ENCODE measurements at places on chromosomes 12 and 14. TPM values are rescaled to one million over a fixed set of nuclear protein-coding genes. Genes with fewer than 3 reads are reported as not detected.

The NOVA1 gene
- not detected for total RNA-seq

GRCh38 chr12:104072099-104072498, 7.8 kb downstream of the HCFC2 start:
- no peak overlapping the region for H3K4me3 ChIP-seq
- peaks cover 29% of the 10 kb centered on the region for H3K36me3 ChIP-seq
- DNase-seq, result no peak
- peaks cover 11% of the 10 kb centered on the region for H3K4me1 ChIP-seq
- no peaks in the 10 kb centered on the region for H3K27me3 ChIP-seq

- no peaks in the 10 kb centered on the region for H3K36me3 ChIP-seq
- H3K27ac ChIP-seq, result no peak overlapping the region
- no peak overlapping the region for H3K4me3 ChIP-seq
- no peaks in the 10 kb centered on the region for H3K4me1 ChIP-seq
Observed at GRCh38 chr14:36773558-36773957, 111.9 kb downstream of the PAX9 start.

The CCND2 gene
- total RNA-seq, result 389 TPM

DNA sequence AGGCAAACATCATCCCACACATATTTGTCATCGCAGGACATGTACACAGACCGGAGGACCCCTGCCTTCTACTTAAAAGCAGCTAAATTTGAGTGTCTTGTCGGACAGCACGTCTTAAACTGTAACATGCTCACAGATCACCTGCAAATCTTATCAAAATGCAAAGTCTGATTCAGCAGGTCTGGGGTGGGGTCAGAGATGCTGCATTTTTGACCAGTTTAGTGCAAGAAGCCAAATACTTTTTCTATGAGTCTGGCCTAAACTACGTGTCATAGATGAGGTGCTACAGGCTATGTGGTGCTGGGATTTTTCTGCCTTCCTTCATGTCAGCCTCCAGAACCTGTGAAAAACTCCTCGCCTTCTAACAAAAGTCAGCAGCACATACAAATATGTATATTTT, 178.8 kb upstream of the LHX5 start:
- no peaks in the 10 kb centered on the region for H3K36me3 ChIP-seq
- H3K27ac ChIP-seq, result no peak overlapping the region
- peaks cover 9% of the 10 kb centered on the region for H3K27me3 ChIP-seq
- DNase-seq, result no peak
- H3K4me1 ChIP-seq, result no peaks in the 10 kb centered on the region
- H3K4me3 ChIP-seq, result no peak overlapping the region

The EID3 gene
- 3.4 TPM for total RNA-seq

- no peaks in the 10 kb centered on the region for H3K36me3 ChIP-seq
- no peaks in the 10 kb centered on the region for H3K27me3 ChIP-seq
- DNase-seq, result no peak
- H3K27ac ChIP-seq, result no peak overlapping the region
- no peaks in the 10 kb centered on the region for H3K4me1 ChIP-seq
- H3K4me3 ChIP-seq, result no peak overlapping the region
Observed at GRCh38 chr14:32028599-32028998, 48.5 kb upstream of the ARHGAP5 start.

The PTPRB gene
- total RNA-seq, result not detected

DNA sequence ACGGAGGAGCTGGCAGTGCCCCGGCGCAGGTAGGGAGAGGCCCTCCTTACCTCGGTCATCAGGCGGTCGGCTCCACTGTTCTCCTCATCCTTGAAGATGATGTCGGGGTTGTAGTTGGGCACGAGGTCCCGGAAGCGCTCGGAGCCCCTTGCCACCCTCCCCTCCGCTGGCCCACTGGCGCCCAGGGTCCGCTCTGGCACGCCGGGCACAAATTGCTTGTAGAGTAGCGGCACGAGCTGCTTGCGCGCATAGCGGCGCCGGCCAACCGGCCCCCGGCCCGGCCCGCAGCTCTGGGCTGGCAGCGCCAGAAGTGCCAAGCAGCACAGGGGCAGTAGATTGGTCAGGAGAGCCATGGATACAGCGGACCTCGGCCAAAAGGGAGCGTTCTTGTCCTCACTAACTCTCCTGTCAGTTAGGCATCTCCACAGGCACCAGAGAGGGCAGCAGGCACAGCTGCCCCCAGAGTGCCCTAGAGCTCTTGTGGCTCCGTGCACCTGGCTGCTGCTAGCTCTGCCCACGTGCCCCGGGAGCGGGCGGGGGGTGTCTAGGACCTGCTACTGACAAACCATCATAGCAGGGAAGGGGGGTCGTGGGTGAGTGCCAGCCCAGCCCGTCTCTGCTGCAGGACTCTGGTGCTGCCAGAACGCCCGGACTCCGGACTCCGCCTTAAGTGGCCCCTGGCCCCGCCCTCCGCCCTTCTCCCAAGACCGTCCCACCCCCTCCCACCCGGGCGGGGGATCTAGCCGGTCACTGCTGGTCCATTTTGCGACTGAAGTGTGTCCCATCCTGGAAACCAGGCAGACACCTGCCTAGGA, at the start of gene DHH:
Gene DHH (minus strand): TSS at position 642 of the 815 bp plus-strand sequence. CDS start 289 bp downstream, at position 353.
- peaks cover 55% of the 10 kb centered on the region for H3K27me3 ChIP-seq
- DNase-seq, result no peak
- H3K4me1 ChIP-seq, result peaks cover 46% of the 10 kb centered on the region
- H3K36me3 ChIP-seq, result peaks cover 25% of the 10 kb centered on the region
- no peak within 1 kb of the TSS for H3K27ac ChIP-seq
- peak within 1 kb of the TSS; percentile 10 for H3K4me3 ChIP-seq

The CIROP gene
- not detected for total RNA-seq

DNA sequence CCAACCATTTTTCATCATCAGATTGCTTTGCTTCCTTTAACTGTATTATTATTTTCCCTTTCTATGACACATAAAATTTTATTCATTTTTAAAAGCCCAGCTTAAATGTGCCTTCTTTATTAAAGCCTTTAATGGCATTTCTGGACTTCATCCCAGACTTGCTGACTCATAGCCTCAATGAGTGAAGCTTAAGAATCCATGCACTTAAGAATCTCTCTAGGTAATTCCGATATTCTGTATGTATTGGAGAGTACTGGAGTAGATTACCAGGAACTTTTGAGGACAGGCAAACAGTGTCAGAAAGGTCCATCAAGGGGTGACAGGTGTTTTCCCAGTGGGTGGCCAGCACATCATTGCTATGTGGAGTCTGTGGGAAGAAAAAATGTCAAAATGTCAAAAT, 107.9 kb downstream of the PTPRQ start:
- no peak overlapping the region for H3K27ac ChIP-seq
- H3K36me3 ChIP-seq, result no peaks in the 10 kb centered on the region
- H3K27me3 ChIP-seq, result no peaks in the 10 kb centered on the region
- no peaks in the 10 kb centered on the region for H3K4me1 ChIP-seq
- H3K4me3 ChIP-seq, result no peak overlapping the region

The EML1 gene
- total RNA-seq, result not detected
